ENCODE measurements at places on chromosomes 7 and 10.

DNA sequence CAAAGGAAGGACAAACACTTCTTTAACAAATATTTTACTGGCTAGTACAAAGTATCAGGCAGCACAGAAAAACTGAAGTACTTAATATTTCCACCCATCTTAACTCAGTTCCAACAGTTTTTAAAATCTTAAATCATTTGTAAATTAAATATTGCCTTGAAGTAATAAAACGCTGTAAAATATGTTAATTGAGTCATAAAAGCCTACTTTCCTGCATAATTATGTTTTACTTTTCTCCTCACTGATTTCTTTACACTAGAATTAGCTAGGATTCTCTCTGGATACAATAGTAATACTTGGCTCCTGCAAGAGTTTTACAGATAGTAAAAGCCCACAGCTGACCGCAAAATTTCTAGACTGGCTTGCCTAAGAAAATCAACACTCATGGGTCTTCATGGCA lies 74.9 kb downstream of the SFMBT2 start:
- DNase-seq: no peak

- DNase-seq: no peak
These were observed 1.8 kb downstream of the CALU start for GRCh38 chr7:128740996-128741395.

DNA sequence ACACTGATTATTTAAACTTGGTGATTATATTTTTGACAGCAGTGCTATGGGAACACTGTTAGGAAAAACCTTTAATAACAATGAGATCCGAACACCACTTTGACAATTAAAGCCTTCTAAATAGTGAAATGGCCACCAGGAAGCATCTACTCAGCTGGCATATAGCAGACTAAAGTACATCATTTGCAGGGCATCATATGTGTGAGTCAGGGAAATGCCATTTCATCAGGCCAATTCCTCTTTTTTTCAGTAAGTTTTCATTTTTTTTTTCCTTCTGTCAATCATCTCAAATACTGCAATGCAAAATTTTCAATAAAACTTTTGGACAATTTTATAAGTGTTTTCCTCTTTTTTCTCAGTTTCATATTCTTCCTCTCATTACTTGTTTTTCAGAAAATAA lies 521.4 kb upstream of the SEMA3D start:
- DNase-seq: no peak

DNA sequence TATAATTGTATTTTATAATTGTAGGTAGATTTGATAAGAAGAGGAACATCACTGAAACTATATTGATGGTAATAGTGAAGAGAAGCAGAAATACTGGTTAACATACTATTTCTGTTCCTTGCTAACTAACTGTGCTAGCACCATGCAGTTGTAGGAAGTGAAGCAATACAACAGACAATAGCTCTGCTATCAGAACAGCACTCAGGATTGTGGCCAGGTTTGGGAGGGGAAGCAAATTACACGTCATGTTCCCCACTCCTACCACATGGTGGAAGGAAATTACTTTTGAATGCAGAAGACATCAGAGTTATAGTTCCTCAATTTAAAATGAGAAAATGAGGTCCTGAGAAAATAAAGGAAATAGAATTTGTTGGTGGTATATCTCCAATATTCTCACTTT lies 151.1 kb downstream of the DGKB start:
- DNase-seq: no peak

- no peak for DNase-seq
These were observed 38.5 kb downstream of the AMZ1 start for GRCh38 chr7:2726316-2727018.

DNA sequence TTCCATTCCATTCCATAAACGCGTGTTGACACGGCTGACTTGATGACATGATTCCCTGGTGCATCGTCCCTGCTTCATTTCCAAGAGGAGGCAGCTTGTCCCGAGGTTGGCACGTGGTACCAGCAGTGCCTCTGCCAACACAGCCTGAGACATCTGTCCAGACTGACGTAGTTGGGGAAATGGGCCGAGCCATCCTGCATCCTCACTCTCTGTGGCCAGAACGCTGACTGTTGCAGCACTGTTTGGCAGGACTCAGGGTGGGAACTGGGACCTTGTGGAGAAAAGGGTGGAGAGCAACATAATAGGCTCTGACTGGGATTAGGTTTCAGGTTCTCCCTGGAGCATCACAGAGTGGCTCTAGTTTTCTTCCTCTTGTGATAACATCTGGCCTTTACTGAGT lies 118.6 kb upstream of the BTBD16 start:
- DNase-seq: no peak

GRCh38 chr7:26486153-26486552 lies 194.5 kb downstream of the SNX10 start:
- no peak for DNase-seq

DNA sequence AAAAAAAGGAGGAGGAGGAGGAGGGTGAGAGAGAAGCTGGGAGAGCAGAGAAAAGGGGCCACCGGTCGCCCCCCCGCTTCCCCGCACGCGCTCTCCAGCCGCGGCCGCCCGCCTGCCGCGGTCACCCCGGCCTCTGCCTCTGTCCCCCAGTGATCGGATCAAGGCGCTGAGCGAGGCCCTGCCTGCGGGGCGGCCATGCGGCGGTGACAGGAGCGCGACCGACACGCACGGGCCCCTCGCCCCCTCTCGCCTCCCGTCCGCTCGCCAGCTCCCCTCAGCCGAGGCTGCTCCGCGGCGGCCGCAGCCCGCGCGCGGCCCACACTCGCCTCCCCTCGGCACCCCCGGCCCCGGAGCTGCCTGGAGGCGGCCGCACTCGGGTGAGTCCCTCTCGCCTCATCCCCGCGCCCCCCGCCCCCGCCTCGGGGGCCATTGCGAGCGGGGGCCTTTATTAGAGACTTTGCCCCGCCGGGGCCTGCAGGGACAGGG lies at the start of gene GTF2I:
TSS of gene GTF2I (plus strand) at position 27 of the 486 bp plus-strand sequence. CDS start 31,411 bp downstream, outside the sequence.
- DNase-seq: peak; percentile 53

DNA sequence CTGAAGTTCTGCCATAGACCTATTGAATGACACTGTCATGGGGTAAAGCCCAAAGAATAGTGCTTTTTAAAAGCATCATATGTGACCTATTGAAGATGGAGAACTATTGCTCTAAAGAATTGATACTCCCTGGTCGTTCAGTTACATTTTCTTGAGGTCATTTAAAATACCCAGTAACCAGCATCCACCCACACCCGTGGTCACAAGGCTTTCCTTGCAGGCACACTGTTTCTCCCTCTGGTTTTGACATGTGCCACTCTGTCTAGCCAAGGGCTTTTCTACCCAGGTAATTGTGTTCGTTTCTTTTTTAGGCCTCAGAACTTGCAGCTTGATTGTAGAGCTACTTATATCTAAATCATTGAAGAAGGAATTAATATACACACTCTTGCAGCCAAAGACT lies 68.3 kb upstream of the LYZL2 start:
- no peak for DNase-seq

DNA sequence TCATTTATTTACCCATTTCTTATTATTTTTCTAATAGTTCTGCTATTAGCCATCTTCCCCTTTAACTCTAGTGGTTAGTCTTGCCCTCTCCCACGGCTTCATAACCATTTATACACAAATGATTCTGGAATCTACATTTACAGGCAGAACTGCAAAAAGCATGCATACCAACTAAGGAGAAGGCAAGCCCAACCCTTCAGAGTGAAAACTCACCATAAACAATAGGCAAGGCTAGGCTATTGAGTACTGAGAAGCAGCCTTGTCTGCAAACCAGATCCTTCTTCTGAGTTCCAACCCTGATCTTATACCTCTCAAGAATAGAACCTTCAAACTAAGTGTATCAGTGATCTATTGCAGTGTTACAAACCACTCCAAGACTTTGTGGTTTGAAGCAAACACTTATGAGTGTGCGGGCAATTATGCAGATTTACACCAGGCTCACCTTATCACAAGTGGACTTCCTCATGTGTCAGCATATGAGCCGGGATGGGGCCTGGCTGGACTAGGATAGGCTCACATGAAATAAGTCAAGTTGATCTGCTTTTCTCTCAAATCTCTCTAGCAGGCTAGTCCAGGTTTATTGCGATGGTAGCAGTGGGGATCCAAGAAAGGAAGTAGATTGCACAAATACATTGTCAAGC lies 896.9 kb upstream of the PHF14 start:
- DNase-seq: no peak

- DNase-seq: no peak
These were observed 171.8 kb upstream of the POM121L12 start for GRCh38 chr7:52863652-52864051.

- DNase-seq: no peak
These were observed at the start of gene SPACDR for GRCh38 chr7:100464210-100464660. TSS of gene SPACDR (minus strand) at chr7:100464260. CDS start at chr7:100464025, 235 bp downstream.

DNA sequence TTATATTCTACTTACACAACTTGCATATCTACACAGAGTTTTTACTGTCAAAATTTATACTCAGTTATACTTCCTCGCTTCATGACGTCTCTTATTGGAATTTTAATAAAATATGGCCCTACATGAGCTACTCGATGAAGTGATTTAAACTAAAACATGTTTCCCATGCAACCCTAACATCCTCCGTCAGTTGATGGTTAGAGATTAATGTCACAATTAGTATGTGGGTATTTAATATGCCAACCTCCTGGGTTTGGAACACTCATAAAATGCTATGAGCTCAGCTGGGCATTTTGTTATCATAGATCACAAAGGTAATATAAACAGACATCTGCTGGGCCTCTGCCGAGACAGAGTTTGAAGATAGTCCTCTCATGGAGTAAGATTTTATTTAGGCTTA lies 66.5 kb downstream of the GNAT3 start:
- no peak for DNase-seq

DNA sequence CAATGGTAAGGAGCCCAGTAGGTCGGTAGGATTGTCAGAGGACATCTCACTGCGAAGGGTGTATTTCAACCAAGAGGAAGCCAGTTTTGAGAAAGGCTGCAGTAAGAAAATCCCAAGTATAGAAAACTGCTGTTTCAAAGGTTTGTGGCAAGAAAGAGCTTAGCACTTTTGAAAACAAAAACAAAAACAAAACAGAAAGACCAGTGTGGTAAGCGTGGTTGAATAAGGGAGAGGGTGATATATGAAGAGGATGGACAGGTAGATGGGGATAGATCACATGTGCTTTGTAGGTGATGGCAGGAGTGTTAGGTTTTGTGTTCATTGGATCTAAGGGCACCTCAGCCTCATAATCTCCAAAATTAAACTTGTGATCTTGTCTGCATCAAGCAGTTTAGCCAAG lies 141.6 kb upstream of the WNT16 start:
- no peak for DNase-seq

DNA sequence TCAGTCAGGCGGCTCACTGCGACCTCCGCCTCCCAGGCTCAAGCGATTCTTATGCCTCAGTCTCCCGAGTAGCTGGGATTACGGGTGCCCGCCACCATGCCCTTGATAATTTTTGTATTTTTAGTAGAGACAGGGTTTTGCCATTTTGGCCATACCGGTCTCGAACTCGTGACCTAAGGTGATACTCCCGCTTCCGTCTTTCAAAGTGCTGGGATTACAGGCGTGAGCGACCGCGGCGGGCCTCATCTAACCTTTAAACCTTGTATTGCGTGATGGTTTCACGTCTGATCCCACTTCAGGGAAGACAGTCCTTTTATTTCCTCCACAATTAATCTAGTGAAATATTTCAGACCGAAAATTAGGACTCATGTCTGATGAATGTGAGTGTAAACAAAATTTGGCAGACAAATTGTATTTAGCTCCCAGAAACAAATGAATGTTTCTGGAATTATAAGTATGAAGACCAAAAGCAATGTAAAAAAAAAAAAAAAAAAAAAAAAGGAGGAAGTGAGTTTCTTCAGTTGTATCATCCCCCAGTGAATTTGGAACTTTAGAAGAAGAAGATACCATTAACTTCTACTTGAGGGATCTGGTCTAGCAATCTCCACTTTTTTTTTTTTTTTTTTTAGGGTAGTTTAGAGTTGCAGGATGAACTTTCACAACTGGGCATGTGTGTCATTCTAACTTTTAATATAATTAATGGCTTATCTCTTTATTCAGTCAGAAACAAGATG lies 1.6 kb downstream of the NUP42 start:
- no peak for DNase-seq

- no peak for DNase-seq
These were observed 68.6 kb downstream of the MMRN2 start for GRCh38 chr10:86888585-86889381.

DNA sequence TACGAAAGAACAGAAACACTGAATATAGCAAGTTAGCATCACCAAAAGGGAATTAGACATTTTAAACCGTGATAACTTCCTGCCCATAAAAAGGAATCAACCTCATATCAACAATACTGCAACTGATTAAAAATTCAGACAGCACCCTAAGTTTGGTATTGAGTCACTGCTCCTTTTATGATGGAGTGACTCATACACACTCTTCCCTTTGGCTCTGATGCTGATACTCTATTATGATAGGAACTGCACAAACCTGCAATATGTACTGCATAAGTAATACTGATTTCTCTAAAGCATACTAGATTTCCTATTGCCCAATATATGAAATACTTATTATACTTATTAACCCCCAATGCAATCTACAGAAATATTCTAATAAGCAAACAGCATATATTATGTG lies 118.7 kb downstream of the PARD3 start:
- DNase-seq: no peak

DNA sequence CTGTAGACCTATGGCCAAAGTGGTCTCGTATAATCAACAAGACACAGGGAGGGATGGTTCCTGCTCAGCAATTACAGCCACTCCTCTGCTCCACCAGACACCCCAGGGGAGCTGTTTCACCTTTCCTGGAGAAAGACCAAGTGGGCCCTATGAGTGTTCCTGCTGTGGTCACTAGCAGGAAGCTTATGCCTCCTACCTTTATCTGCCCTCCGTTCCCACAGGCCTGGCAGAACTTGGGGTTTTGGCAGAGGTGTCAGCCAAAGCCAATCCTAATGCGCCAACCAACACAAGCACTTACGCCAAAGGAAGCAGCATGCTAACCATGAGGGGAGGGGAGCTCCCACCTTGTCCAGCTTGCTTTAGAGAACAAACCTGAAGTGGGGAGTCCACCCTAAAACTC lies 31.2 kb downstream of the XPNPEP1 start:
- no peak for DNase-seq

- no peak for DNase-seq
These were observed 39.4 kb downstream of the MMRN2 start for GRCh38 chr10:86918022-86918471.

DNA sequence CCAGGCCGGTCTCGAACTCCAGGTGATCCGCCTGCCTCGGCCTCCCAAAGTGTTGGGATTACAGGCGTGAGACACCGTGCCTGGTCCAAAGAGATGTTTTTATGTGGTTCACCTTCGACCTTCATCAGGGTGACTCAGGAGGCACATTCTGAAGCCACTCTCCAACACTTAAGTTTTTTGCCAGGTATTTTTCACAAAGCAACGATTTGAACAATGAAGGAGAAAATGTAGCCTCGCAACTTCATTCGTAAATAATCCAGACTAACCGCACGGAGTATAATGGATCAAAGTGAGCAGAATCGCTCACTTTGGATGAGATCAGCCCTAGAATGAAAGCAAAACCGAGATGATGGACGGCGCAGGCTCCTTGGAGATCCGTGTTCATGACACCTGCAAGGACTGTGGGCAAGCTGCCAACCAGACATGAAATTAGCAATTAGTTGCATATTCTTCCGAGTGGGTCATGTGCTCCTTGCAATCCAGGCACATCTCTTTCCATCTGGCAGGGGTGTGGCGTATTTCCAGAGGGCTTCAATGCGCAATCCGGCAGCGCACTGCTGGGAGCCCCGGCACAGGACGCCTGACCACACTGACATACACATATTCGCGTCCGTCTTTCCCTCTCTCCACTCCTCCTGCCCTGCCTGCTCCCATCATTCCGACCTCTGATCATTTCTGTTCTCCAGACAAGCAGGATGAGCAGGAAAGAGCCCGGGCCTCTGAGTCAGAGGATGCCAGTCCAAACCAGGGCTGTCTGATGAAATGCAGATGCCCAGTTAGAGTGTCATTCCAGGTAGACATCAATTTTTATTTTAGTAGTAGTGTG lies 148.4 kb downstream of the KLF6 start:
- no peak for DNase-seq

- DNase-seq: no peak
These were observed 5.0 kb downstream of the CHAT start for GRCh38 chr10:49618821-49619220.

Measured in endothelial cell (in vitro differentiated cells).